ENCODE measurements at places on chromosomes 6 and 20.

DNA sequence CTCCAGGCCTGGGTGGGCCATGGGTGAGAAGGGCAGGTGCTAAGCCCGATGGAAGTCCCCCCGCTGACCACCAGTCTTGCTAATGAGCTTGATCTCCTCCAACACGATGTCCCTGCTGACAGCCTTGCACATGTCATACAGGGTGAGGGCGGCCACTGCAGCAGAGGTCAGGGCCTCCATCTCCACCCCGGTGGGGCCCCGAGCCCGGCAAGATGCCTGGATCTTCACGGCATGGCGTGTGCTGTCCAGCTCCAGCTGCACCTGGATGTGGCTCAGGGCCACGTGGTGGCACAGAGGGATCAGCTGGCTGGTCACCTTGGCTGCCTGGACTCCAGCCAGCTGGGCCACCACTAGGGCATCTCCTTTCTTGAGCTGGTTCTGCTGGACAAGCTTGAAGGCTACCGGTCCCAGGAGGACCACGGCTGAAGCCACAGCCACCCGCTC, 27.9 kb downstream of the MOCS1 start:
- DNase-seq = no peak

DNA sequence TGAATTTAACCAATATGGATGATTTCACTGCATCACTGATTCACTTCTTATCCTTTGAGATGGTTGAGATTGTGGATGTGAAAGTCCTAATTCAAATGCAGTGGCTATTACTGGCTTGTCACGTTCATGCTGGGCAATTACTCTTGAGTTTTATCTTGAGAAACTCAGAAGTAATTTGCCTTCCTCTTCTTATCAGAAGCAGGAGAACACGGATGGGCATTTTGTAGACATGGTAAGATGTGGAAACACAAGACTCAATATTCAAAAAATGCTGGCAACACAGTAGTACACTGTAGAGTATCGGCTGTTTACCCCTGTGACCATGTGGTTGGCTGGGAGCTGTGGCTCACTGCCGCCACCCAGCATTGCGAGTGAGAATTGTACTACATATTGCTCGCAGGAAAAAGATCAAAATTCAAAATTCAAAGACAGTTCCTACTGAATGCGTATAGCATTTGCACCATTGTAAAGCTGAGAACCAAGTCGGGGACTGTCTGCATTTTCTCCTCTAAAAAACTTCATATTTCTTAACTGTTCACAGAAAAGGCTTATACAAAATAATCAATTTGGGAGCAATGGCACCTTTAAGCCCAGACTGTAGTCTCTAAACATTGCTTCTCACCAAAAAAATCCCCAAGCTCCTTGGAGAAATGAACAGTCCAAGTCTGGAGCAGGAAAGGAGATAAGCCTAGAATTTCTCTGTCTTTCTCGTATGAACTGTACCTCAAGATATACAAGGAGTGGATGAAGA, 61.9 kb upstream of the ELOVL5 start:
- peak; percentile 80 for DNase-seq

DNA sequence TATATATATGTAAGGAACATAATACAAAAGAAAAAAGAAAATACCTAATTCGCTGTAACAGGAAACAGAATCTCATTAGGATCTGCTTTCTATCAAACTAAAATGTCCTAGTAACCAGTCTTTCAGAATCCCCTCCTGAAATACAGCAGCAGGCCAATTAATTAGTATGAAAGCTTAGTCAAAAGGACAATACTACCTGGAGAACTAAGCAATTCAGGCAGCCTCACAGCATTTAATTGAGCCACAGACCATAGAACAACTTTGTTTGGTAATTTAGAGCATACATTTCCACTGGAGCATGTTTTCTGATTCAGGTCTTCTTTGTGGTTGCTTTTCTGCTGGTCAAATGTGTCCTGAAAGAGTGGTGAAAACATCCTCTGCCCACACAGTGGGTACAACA, 516.0 kb downstream of the LMBRD1 start:
- DNase-seq = no peak

GRCh38 chr20:15756754-15757115, 816.5 kb downstream of the KIF16B start:
- DNase-seq = no peak

GRCh38 chr20:59221707-59222252, 58.2 kb downstream of the ZNF831 start:
- DNase-seq = no peak

- peak; percentile 34 for DNase-seq
These were observed at the start of gene PERP for GRCh38 chr6:138107078-138107751. Gene PERP, minus strand, starts transcription at chr6:138107419. Its CDS starts 79 bp downstream, at chr6:138107340.
